ENCODE measurements at places on chromosomes 2 and 18.

- no peak for DNase-seq
Measured at GRCh38 chr18:79809482-79810192, 11.9 kb downstream of the KCNG2 start.

GRCh38 chr2:238987352-238987981, 139.6 kb downstream of the TWIST2 start:
- DNase-seq: no peak

GRCh38 chr2:127582863-127583861, 47.7 kb downstream of the MYO7B start:
- DNase-seq: no peak

GRCh38 chr2:165435611-165436010, 33.9 kb upstream of the CSRNP3 start:
- no peak for DNase-seq

GRCh38 chr2:152410165-152410597, 75.2 kb downstream of the FMNL2 start:
- DNase-seq: no peak

GRCh38 chr18:3979024-3979423, 476.1 kb downstream of the DLGAP1 start:
- DNase-seq: no peak

- DNase-seq: no peak
Measured at GRCh38 chr2:177287814-177288213, 23.3 kb upstream of the NFE2L2 start.

DNA sequence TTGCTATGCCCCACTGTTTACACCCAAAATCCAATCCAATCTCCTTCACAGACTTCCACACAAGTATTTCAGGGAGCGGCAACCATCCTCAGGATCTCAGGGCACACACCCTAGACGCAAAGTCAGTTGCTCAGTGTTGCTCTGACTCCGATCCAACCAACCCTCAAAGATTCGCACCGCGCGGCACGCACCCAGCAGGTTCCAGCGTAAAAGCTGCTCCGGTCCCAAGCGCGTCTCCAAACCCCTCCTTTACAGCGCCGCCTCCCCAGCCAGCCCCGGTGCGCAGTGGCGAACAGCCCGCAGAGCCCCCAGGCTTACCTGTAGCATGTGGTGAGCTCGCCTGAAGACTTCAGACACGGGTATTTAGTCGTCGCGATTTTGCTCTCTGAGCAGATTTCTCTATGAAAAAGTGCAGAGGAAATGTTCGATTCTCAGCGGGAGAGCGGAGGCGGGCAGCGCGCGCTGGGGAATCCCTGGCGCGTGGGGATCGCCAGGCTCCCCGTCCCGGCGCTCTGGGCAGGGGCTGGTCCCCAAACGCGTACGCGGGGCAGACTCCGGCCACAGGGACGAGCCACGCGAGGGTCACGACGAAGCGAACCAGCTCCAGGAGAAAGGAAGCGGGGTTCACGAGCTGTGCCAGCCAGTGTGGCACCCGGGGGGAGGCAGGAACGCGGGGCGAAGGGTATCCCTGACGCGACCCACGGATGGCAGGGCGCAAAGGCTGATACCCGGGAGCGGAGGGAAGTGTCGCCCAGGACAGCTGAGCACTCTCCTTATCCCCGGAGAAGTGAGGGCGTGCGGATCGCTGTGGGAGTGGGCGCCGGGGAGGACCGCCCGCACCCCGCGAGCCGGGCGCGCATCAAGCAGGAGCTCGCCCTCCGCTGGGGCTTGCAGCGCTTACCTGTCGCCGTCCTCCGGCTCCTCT, 650 bp downstream of the CCBE1 start:
- no peak for DNase-seq

DNA sequence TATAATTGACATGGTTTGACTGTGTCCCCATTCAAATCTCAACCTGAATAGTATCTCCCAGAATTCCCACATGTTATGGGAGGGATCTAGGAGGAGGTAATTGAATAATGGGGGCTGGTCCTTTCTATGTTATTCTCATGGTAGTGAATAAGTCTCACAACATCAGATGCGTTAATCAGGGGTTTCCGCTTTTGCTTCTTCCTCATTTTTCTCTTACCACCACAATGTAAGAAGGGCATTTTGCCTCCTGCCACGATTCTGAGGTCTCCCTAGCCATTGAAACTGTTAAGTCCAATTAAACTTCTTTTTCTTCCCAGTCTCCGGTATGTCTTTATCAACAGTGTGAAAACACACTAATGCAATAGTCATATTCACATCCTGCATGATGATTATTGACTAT, 1073.3 kb upstream of the CDH2 start:
- DNase-seq: no peak

- DNase-seq: no peak
Measured at GRCh38 chr2:99496021-99496420, 6.2 kb upstream of the REV1 start.

GRCh38 chr18:73908323-73908722, 239.3 kb downstream of the FBXO15 start:
- no peak for DNase-seq

DNA sequence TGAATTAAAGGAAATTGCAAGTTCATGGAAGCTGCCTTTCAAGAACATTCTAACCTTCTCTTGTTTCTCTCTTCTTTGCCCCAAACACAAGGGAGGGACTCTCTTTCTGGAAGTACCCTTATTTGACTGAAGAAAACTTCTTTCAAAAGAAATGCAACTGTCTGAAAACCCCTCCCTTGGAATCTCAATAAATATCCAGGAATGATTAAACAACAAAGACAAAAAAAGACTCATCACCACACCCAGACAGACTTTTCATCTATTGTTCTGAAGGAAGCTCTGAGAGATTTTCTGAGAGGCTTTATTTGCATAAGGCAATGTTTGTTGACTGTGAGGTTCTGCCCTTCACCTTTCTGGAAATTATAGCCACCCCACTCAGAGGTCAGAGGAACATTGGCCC, 1260.9 kb downstream of the LRP1B start:
- DNase-seq: no peak

GRCh38 chr2:105384216-105384615, 14.6 kb downstream of the FHL2 start:
- DNase-seq: no peak

DNA sequence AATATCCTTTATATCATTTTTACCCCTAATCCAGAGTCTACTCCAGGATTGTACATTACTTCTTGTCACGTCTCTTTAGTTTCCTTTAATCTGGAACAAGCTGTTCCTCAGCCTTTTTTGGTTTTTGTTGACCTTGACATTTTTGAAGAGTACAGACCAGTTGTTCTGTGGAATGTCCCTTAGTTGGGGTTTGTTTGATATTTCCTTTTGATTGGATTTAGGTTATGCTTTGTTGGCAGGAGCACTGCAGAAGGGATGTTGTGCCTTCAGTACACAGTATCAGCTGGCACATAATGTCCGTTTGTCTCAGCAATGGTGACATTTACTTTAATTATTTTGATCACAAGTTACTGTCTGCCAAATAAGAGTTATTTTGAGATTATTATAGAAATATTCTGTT, 160.6 kb downstream of the MEIS1 start:
- no peak for DNase-seq

DNA sequence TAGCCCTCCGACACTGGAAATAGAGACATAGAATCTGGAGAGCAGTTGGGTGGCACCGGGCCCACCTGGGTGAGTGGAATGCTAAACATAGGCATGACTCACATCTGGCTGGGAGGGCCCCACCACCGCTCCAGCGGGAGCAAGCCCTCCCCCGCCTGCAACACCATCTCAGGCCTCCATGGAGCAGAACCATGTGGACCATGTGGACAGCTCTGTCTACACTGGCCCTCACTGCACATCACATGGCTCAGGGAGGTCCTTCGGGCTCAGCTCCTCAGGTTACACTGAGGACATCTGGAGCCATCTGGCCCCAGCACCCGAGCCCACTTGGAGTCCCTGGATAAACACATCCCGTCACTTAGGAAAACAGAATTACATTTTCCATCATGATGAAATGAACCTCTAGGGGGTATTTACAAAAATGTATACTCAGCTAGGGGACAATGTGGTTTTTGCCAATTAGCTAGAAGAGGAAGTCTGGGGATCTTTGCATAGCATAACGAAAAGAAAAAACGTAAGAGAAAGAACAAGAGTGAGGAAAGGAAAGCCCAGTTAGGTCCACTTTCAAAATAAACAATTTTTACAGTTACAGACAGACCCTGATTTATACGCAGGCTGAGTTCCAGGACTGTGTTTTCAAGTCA, 30.7 kb upstream of the MLPH start:
- DNase-seq: no peak

- DNase-seq: no peak
Measured at GRCh38 chr2:69087211-69087911, 74.4 kb downstream of the ANTXR1 start.

DNA sequence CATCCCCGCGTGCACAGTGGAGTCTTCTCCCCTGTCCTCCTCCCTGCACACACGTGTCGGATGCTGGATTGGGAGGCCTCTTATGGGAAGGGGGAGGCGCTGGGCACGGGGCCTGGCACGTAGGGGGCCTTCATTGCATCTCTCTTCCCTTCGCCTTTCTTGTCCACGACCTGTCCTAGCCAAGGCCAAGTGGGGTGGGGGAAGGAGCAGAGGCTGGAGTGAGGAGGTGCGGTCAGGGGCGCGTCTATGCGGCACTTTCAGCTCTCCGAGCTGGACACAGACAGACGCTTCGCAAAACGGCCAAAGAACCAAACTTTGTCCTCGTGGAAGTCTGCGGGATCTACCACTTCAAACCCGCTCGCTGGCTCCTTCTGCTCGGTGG, 13.4 kb downstream of the ALPG start:
- no peak for DNase-seq

- no peak for DNase-seq
Measured at GRCh38 chr2:114056294-114057143, 166.6 kb downstream of the ACTR3 start.

DNA sequence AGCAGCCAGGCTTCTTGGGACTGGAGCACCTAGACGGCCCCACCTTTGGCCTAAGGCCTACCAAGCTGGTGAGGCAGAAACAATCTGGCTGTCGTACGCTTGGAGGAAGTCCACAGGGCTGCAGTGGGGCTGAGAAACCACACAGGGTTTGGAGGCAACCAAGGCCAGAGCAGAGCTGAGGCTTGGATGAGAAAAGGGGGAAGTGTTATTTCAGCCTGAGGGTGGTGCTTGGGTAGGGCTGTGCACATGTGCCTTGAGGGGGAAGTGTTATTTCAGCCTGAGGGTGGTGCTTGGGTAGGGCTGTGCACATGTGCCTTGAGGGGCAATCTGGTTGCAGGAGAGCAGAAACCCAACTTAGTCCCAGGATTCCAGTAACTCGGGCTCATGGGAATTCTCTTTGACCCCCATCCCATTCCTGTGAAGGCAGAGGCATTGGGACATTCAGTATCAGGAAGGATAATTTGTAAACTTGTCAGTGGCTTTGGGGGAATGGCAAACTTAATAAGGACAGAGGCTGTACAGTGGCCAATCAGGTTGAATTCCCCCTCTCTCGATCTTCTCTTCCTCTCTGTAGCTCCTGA, 971 bp upstream of the FBXO41 start:
- peak; percentile 77 for DNase-seq

- no peak for DNase-seq
Measured at GRCh38 chr2:42970151-42970550, 177.8 kb upstream of the HAAO start.

- no peak for DNase-seq
Measured at GRCh38 chr2:224331698-224332097, 70.2 kb downstream of the FAM124B start.

- DNase-seq: no peak
Measured at GRCh38 chr2:74975016-74975415, 16.6 kb downstream of the POLE4 start.

DNA sequence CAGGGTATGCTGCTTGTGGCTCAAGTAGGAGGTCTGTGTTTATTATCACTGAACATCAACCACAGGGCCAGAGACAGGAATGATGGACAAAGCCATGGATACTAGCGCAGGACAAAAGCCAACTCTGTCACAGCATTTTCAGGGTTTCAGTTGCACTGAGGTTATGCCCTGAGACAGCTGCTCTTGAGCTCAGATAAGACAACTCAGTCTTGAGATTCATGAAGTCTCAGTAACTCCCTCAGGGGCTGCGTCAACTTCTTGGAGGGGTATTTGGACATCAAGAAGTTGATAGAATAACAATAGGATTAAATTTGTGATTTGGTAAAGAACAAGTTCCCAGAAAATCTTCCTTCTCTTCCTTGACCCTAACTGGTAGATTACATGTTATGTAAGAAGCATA, 287.0 kb upstream of the SLC14A2 start:
- no peak for DNase-seq

Measured in KG1 (cell line).